Breast epithelium (tissue), 4 donors: ENCODE measurements at places on chromosomes 3 and 15.
A peak's percentile ranks its signal among the peaks of the same experiment; 100 is the strongest.

DNA sequence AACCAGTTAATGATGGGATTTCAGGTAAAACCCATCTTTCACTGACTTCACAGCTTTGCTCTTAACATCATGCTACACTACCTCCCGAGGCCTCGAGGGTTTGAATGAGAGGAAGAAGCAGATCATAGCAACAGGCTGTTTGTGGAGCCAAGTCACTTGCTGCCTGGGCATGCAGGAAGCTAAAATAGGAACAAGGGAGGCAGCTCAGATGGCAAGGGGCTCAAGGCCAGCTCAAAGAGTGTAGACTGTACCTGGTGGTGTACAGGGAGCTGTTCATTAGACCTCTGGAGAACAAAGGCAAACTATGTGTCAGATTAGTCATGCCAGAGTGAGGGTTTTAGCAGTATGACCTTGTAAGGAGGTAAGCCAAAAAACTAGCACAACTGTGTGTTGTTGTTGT, 28.8 kb downstream of the ARRDC4 start:
- DNase-seq = no peak

GRCh38 chr3:49498239-49498638, 28.2 kb downstream of the DAG1 start:
- no peak for DNase-seq

DNA sequence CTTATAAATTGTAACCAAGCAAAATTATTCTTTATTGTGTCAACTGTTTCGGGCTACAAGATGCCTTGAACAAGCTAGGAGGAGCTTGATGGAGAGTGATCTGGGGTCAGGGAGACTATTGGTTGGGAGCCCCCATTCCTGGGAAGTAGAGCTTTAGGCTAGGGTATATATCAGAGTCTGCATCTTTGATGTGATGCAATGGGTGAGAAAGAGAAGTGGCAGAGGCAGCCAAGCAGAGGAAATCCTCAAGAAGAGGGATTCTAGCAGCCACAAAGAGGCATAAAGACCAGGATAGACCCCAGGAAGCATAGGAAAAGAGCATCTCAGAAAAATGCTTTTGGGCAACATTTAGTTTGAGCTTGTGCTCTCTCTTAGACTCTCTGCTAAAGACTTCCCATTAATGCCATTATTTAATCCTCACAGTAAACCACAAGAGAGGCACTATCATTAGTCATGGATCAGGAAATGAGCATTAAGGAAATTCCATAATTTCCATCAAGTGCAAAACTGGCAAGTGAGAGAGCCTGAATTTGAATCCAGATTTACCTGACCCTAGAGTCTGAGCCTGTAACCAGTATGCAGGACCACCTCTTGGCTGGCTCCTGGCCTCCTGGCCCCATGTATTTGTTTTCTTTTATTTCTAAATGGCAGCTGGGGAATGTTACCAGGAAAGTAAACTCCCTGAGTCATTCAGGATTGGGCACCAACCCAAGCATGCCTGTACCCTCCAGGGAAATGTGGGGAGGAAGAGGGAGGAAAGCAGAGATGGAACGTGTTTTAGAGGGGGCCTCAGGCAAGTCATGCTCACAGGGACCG, 118.7 kb downstream of the RPL22L1 start:
- DNase-seq = peak; percentile 41

DNA sequence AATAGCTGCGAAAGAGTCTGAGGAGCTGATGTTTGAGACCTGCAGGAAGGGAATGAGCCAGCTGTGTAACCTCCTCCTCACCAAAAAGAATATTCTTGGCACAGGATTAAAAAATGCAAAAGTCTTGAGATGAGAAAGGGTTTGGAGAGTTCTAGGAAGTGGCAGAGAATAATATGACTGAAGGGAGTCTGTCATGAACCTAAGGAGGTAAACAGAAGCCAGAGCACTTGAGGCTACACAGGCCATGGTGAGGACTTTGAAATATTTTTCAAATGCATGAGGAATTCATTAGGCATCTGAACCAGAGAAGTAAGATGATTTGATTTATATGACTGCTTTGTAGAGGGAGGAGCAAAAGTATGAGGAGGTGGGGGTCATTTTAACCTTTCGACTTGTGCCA, 347.8 kb downstream of the EPHA3 start:
- DNase-seq = no peak

- no peak for DNase-seq
Measured at GRCh38 chr15:55673287-55673686, 69.7 kb downstream of the PRTG start.

DNA sequence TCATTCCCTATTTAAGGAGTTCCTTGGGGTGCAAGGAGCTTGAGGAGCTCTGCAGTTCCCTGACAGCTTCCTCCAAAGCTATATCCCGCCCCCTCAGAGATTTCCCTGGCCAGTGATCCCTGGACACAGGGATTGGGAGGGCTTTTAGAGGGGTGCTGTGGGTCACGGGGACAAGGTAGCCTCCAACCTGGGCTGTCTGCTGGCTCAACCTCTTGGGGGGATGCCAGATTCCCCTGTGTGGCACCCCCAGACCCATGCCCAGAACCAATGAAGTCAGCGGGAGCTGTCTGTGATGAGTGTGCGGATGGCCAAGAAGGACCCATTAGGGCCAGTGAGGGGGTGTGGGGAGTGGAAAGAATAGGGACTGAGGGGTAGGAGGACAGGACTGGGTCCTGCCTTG, 21.0 kb upstream of the ATP2B2 start:
- peak; percentile 25 for DNase-seq

DNA sequence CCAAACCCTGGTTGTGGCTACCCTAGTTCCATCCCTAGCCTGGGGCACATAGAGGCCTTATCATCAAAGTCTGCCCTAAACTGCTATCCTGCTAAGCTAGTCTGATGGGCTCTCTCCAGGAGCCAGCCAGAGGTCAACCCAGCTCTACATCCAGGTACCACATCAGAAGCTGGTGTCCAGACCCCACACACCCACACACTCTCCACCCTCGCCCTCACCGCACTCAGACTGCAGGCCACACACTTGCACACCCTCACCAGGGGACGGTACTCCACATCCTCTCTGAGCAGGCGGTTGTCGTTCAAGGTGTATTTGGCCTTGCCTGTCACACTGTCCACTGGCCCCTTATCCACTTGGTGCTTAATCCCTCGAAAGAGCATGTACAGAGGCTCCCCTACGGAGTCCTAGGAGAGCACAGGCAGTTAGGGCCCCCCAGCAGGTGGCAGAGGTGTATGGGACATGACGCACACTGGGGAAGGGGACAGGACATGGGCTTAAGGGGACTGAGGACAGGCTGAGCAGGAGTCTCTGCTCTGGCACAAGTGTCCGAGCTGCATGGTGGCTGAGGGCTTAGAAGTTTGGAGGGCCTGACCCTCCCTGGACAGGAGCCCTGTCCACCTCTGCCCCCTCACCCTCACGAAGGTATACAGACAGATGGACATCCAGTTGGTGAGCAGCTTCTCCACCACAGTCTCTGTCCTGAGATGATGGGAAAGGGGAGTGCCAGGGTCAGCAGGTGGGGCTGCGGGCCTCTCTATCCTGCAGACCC, 18.1 kb downstream of the PLXNB1 start:
- no peak for DNase-seq

- no peak for DNase-seq
Measured at GRCh38 chr3:139654637-139655365, 23.0 kb downstream of the NMNAT3 start.

DNA sequence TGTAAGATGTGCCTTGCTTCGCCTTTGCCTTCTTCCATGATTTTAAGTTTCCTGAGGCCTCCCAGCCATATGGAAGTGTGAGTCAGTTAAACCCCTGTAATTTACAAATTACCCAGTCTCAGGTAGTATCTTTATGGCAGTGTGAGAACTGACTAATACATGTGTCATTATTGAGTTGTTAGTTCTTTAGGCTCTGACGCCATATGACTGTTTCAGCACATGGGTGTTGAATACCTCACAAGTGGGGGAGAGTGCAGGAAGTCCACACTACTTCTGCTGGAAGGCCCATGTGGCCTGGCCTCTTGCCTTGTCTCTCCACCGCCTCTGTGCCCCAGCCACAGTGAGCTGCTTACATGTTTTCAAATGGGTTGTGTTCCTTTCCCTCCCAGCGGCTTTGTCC, 28.5 kb downstream of the MFSD1 start:
- DNase-seq = no peak

DNA sequence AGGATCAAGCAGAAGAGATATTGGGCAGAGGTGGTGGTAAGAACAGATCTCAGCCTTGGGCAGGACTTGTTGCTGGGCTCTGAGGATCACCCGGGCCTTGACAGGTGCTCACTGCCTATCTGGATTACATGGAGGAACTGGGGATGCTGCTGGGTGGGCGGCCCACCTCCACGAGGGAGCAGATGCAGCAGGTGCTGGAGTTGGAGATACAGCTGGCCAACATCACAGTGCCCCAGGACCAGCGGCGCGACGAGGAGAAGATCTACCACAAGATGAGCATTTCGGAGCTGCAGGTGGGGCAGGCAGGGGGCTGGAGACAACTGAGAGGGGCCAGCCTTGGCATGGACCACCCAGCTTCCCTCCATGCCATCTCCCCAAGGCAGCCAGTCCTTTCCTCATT, 7.9 kb downstream of the ECE2 start:
- no peak for DNase-seq

DNA sequence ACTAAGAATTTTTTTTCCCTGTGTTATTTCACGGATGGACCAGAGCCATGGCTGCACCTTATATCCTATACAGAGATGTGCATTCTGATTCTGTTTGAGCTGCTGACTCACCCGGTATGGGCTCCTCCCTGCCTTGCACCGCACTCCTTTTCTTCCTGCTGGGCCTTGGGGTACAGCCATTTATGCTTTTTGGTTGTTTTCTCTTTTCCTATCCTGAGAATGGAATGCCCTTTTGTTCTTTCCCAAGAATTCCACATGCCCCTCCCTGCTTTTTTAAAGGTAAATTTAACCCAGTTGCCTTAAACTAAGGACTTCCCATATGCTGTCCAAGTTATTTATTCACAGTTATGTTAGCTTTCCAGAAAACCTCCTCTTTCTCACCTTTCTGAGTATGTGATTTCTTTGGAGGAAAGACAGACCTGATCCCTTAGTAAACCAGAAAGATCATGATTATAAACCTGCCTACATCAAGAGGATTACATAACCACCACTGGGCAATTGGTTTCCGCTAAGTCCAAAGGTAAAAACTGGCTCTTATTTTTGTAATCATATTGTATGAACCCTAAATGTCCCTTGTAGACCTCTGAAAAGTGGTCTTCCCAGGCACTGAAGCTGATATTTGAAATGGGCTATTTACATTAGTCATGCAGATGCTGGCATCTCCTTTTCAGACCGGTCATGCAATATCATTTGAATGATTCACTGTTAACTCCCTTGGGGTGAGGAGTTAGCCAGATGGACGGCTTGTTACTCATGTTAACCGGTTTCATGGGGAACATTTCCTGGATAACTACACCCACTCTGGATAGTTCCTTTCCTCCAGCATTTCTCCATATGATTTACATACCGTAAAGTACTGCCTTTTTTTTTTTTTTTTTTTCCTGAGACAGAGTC, 45.5 kb downstream of the TMOD3 start:
- DNase-seq = no peak

DNA sequence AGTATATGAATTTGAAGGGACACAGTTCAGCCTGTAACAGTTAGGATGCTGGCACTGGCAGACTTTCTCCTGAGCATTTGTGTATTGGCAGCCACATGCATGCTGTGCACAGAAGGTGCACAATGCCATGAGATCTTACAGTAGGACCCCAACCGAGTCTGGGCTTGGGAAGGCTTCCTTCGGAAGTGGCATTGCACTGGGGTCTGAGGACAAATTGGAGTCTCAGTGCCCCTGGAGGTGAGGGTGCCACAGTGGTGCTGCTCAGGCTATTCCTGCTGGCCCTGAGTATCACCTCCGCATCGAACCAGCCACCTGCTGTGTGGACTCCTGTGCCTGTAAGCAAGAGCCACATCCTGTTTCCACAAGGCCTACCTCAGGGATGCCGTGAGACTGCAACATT, 99.5 kb downstream of the DNAJB8 start:
- DNase-seq = no peak
